ENCODE measurements at places on chromosomes 11 and 22. TPM values are rescaled to one million over a fixed set of nuclear protein-coding genes. Genes with fewer than 3 reads are reported as not detected.

Gene MB
- total RNA-seq = 649 TPM

Gene EXPH5
- 8.8 TPM for total RNA-seq

Gene SOX10
- total RNA-seq = 14.9 TPM

Gene C11orf97
- not detected for total RNA-seq

Gene ELFN2
- total RNA-seq = 1.0 TPM

Gene DEPDC7
- total RNA-seq = 17.0 TPM

Gene PANX3
- total RNA-seq = not detected

DNA sequence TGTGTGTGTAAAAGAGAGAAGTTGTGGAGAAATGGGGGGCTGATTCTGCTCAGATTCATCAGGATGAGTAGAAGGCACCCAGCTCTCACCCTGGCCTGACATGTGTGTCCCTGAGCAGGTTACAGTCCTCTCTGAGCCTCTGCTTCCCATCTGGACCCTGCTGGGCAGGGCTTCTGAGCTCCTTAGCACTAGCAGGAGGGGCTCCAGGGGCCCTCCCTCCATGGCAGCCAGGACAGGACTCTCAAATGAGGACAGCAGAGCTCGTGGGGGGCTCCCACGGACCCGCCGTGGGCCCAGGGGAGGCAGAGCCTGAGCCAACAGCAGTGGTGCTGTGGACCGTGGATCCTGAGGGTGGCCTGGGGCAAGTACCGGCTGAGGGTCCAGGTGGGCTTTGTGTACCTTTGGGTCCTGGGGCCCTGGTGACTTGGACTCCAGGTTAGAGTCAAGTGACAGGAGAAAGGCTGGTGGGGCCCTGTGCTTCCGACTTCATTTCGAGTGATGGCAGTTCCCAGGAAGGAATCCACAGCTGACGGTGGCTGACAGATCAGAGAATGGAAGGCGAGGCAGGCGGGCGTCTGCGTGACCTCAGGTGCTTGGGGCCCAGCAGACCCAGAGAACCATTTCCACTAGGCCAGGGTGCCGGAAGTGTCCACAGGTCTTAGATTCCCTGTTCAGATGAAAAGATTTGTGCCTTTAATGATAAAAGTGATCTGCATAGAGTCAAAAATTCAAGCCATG is 21.9 kb downstream of the NEAT1 start:
- no peak for DNase-seq

DNA sequence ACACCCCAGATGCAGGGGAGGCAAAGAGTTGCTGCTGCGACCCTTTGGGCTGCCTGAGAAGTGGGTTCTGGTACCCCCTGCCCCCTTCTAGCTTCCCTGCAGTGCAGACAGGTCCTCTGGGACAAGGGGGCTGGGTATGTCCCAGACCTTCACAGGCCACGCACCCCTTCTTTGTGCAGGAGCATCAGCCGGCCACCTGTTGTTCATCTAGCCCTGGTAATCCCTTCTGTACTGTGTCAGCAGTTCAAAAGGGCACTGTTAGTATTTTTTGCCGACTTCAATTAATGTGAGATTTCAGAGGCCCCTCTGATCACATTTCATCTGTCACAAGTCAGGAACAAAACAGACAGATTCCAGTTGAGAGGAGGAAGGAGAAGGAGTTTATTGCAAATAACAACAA is 49.9 kb downstream of the ALX4 start:
- DNase-seq = peak; percentile 71

DNA sequence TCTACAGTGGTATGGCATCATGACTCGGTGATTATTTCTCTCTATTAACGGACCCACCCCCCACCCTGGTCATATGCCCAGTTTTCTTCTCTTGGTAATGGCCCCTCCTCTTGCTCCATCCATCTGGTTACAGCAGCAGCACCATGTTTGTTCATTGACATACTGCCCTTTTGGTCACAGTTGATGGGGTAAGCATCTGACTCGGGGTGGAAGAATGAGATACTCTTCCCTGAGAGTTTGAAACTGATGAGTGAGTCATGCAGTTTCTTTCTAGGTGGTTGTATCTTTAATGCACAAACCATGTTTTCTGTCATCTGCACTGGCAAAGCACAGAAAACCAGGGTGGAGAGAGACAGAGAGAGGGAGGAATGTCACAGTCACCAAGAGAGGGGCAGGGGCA is 126.0 kb downstream of the SYN3 start:
- no peak for DNase-seq

DNA sequence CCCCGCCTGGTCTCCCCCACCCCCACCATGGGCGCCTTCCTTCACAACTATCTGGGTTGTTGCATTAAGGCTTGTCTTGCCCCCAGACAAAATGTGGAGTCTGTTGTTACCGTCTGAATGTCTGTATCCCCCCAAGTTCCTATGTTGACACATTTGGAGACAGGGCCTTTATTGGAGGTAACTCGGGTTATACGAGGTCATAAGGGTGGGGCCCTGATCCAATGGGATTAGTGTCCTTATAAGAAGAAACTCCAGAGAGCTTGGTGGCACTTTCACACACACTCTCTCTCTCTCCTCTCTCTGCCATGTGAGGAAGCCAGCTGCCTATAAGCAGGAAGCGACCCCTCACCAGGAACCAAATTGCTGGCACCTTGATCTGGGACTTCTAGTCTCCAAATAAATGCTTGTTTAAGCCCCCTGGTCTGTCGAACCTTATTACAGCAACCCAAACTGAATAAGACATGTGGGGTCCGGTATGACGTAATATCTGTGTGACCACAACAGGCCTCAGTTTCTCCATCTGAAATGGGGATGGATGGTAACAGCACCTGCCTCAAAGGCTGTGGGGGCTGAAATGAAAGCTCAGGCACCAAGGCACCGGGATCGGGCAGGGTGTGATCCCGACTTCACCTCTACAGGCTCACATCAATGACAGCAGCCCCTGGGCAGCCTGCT is 222.3 kb downstream of the CTTN start:
- DNase-seq = no peak

GRCh38 chr22:35421121-35421520 is 21.2 kb downstream of the MCM5 start:
- DNase-seq = no peak

DNA sequence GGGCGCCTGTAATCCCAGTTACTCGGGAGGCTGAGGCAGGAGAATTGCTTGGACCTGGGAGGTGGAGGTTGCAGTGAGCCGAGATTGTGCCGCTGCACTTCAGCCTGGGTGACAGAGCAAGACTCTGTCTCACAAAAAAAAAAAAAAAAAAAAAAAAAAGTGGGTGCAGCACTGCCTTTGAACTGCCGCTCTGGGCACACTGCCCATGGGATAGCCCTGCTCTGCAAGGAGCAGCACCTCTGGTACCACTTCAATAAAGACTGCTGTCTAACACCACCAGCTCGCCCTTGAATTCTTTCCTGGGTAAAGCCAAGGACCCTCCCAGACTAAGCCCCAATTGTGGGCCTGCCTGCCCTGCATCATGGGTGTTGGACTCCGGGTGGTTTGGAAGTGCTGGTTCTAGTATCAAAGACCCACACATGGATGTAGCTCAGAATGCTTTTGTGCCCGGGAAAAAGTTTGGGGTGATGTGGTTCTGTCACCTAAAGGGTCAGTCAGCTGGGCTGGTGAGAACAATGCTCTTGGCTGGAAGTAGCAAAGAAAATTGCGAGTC is 444.3 kb downstream of the TBC1D22A start:
- DNase-seq = no peak

- DNase-seq = no peak
Measured at GRCh38 chr11:70429724-70430521, 31.6 kb downstream of the CTTN start.

DNA sequence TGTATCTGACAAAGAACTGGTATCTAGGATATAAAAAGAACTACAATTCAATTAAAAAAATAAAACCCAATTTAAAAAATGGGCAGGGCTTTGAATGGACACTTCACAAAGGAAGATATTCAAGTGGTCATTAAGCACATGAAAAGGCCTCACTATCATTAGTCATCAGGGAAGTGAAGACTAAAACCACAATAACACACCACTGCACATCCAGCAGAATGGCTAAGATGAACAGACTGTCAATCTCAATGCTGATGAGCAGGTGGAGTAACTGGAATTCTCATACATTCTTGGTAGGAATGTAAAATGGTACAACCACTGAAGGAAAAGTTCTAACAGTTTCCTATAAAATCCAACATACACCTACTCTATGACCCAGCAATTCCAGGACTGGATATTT is 8.9 kb downstream of the HPS4 start:
- DNase-seq = no peak

GRCh38 chr11:32851251-32851650 is 21.5 kb downstream of the PRRG4 start:
- DNase-seq = no peak

DNA sequence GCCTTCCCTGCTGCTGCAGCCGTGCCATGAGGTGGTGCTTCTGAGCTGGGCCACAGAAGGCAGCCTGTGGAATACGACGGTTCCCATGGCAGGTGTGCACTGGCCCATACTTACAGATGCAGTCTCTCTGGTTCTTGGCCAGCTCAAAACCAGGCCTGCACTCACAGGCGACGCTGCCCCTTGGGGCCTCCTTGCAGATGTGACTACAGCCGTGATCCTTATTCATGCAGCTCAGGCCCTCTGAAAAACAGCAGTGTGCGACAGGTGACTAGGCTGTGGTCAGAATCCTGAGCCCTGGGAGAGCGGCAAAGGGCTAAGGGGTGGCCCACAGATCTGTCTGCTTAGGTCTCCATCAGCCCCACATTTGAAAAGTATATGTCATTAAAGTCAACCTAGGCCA is 22.1 kb downstream of the SCUBE2 start:
- DNase-seq = no peak

- DNase-seq = no peak
Measured at GRCh38 chr11:64856382-64857227, 12.2 kb upstream of the CDC42BPG start.

- DNase-seq = no peak
Measured at GRCh38 chr22:29593923-29594322, 9.5 kb upstream of the NF2 start.

Data from tongue (tissue), 3 donors.